ENCODE measurements at places on chromosomes 13 and 19. TPM values are rescaled to one million over a fixed set of nuclear protein-coding genes. Genes with fewer than 3 reads are reported as not detected.

The MLNR gene
- not detected for total RNA-seq

The ONECUT3 gene
- total RNA-seq = not detected

The ZSCAN4 gene
- not detected for total RNA-seq

The VAV1 gene
- 0.03 TPM for total RNA-seq

The CYP4F3 gene
- total RNA-seq = not detected

The ZNF17 gene
- total RNA-seq = 13.8 TPM

The RNF17 gene
- total RNA-seq = 0.98 TPM

The CEACAM21 gene
- total RNA-seq = not detected

The TBXA2R gene
- 3.0 TPM for total RNA-seq

The ZFP82 gene
- total RNA-seq = 8.5 TPM
